Hematopoietic multipotent progenitor cell treated with erythropoietin and hydrocortisone succinate and interleukin-3 and kit ligand, for 15 days (in vitro differentiated cells): ENCODE measurements at places on chromosomes 11 and 22.

DNA sequence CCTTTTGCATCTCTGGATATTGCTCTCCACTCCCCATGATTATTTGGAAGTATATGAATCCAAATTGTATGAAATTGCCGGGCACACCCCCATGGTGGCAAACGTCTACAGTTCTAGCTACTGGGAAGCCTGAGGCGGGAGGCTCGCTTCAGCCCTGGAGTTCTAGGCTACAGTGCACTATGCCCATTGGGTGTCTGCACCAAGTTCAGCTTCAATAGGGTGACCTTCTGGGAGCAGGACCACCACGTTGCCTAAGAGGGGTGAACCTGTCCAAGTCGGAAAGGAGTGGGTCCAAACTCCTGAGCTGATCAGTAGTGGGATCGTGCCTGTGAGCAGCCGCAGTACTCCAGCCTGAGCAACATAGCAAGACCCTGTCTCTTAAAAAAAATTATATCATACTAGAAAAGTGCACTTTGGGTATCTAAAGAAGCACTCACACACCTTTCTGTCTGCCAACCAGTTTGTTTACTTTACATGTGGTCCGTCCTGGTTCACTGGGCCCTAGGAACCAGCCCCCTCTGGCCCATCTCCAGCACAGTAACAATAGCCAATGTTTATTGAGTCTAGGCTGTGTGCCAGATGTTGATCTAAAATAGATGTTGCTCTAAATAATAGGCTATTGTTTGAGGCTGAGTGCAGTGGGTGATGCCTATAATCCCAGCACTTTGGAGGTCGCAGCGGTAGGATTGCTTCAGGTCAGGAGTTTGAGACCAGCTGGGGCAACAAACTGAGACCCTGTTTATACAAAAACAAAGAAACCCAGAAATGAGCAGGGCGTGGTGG lies 16.4 kb upstream of the KAT5 start:
- no peak for DNase-seq

- no peak for DNase-seq
These were observed 7.6 kb upstream of the MCM5 start for GRCh38 chr22:35392357-35392756.

GRCh38 chr11:62105667-62106191 lies 18.1 kb upstream of the INCENP start:
- DNase-seq, result peak; percentile 20

GRCh38 chr11:93986716-93987115 lies 34.4 kb upstream of the HEPHL1 start:
- DNase-seq, result no peak

DNA sequence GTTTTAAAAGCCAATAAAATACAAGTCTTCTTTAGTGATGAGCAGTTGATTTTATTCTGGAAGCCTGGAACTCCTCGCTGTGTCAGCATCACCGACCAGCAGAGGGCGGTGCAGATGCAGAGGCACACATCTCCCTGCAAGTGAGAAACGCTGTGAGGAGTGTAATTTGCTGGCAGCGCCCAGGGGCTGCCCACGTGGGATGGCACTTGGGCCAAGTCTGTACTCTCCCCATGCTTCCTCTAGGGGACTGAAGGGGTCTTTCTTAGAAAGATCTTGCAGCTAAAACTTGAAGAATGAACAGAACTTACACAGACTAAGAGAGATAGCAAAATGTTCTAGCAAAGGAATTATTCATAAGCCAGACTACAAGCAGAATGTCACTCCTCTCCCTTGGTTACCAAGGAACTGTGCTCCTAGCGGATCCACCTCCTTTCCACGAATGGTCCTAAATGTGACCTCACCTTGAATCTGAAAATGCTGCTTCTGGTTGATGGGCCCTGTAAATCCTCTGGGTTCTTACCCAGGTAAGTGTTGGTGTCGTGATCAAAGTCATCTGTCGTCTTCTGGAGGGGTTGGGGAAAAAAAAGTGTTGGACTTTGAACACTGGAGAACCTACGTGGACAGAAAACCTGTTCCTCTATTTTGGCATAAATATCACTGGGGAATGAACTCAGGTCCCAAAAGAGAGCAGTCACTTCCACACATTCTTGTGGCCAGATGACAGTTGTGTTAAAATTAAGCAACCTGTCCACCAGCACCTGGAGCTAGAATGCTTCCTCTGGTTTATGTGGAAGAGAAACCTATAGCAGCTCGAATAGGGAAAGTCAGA lies 31.8 kb downstream of the CNTF start:
- DNase-seq, result peak; percentile 66

GRCh38 chr11:76624500-76625379 lies 45.8 kb downstream of the LRRC32 start:
- DNase-seq, result no peak

- no peak for DNase-seq
These were observed 1339.5 kb downstream of the BRD1 start for GRCh38 chr22:48488149-48488551.

DNA sequence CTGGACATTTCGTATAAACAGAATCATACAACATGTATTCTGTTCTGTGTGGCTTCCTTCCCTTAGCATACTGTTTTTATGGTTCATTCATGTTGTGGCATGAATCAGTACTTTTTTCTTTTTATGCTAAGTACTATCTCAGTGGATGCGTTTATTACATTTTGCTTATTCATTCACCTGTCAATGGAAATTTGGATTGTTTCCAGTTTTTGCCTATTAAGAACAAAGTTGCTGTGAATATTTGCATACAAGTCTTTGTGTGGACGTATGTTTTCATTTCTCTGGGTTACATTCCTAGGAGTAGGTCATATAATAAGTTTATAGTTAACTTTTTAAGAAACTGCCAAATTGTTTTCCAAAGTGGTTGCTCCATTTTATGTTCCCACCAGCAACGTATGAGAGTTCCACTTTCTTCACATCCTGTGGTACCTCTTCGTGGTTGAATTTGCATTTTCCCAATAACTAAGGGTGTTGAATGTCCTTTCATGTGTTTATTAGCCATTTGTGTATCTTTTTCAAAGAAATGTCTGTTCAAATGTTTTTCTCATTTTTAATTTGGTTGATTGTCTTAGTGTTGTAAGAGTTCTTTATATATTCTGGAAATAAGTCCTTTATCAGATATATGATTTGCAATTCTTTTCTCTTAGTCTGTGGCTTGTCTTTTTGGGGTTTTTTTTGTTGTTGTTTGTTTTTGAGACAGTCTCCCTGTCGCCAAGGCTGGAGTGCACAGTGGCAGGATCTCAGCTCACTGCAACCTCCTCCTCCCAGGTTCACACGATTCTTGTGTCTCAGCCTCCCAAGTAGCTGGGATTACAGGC lies 46.0 kb upstream of the MICAL2 start:
- DNase-seq, result no peak

DNA sequence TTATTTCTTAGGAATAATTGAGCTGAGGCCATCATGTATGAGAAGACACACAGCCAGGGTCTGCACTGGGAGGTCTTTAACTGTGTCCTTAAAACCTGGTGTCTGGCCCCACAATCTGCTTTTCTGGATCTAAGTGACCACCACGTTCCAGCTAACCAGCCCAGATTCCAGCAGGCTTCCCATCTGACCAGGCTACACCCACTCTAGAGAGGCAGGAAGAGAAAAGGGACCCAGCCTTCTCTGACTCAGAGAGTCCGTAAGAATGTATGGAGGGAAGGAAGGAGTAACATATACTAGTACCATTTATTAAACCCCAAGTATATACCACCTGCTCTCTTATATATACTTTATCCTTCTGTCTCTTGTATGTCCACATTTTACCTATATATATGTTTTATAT lies 80.1 kb downstream of the LDLRAD3 start:
- no peak for DNase-seq

DNA sequence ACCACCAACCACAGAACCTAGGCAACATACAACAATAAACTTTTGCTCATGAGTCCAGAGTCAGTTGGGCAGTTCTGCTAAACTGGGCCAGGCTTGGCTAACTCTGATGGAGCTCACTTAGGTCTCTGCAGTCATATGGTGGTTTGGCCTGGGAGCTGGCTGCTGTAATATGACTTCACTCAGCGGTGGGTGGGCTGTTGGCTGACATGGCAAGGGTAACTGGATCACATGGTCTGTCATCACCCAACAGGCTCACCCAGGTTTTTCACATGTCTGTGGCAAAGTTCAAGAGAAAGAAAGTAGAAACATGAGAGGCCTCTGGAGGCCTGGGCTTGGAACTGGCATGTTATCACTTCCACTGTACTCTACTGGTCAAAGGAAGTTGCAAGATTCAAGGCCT lies 43.2 kb upstream of the CLMP start:
- DNase-seq, result no peak

DNA sequence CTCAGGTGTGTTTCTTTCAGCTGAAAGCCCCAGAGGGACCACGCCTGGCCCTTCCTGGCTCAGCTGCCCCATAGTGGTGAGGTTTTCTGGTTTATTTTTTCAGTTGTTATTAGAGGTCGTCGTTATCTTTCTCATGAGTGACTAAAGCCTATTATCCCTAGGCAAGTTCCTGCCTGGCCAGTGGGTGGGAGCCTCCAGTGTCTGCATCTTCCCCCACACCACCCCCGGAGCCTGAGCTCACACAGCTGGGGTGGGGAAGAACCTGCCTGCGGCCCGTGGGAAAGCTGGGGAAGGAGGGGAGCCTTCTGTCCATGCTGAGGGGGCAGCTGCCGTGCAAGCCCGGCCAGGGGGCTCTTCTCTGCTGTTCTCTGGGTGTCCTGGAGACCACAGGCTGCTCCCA lies 24.3 kb upstream of the PPFIA1 start:
- no peak for DNase-seq

- DNase-seq, result no peak
These were observed 127.4 kb downstream of the SPON1 start for GRCh38 chr11:14089690-14090462.

- no peak for DNase-seq
These were observed 244.6 kb upstream of the ANO3 start for GRCh38 chr11:26087120-26087935.

DNA sequence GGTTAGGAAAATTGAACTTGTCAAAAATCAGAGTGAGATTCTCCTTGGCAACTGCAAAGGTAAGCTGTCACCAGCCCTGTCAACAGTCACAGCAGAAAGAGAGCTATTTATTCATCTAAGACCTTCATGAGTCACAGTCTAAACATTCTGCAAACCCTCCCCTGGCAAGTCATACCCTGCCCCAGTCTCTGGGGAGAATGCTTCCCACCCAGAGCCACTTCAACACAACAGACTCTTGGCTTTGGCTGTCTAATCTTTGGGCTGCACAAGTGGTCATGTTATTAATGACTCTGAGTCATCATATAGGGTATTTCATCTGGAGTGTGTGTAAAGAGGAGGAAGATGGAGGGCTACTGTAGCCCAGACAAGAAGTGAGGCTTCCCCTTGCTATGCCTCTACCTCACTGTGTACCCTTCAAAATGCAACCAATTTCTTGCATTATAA lies 153.4 kb downstream of the CCDC34 start:
- no peak for DNase-seq

GRCh38 chr11:47981667-47982404 lies 1.5 kb downstream of the PTPRJ start:
- no peak for DNase-seq

DNA sequence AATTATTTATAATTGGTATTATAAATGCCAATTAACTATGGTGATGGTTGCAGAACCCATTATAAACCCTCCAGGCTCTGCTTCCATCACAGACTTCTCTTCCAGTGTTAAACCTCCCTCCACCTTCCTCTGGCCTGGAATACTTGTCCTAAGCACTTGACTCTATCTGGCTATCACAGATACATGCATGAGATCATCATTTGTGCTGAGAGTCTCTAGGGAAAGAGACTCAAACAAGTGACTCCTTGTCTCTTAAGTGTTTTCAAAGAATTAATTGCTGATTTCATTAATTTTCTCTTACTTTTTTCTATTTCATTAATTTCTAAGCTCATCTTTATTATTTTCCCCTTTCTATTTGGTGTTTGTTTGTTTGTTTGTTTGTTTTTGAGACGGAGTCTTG lies 29.1 kb downstream of the RTL6 start:
- no peak for DNase-seq

GRCh38 chr22:41352058-41352457 lies 29.7 kb upstream of the TEF start:
- DNase-seq, result no peak

- no peak for DNase-seq
These were observed 6.0 kb downstream of the NDUFV1 start for GRCh38 chr11:67612751-67613150.

DNA sequence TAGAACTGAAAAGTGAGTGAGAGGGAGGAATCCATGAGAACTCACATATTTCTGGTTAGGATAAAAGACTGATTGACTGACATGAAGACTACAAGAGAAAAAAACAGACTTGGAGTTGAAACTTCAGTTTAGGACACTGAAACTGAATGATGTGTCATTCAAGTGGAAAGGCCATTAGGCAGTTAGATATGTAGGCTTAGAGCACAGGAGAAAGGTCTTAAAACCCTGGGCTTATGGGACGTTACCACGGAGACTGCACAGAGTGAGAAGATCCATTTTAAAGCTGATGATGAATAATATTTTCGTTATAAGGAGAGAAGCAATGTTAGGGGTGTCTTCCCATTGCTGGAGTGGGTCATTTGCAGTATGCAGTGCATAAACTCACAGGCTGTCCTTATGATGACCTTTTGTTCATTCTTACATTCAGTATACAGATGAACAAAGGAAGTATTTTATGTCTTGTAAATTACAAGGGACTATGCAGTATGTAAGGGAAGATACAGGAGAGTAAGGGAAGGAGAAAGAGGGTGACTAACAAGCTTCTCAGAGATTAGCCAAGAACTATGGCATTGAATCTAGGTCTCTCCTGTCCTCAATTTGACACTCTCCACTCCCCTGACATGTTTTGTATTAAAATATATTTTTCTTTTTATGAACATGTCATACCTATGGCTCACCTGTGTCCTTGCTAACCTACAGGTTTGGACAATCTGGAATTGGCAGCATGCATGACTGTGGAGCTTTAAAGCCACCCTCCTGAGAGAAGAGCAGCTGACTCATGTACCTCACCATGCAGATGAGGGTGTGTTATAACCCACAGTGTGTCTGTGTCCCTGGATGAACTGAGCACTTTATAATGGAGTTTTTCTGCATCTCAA lies 63.7 kb downstream of the MAML2 start:
- no peak for DNase-seq

DNA sequence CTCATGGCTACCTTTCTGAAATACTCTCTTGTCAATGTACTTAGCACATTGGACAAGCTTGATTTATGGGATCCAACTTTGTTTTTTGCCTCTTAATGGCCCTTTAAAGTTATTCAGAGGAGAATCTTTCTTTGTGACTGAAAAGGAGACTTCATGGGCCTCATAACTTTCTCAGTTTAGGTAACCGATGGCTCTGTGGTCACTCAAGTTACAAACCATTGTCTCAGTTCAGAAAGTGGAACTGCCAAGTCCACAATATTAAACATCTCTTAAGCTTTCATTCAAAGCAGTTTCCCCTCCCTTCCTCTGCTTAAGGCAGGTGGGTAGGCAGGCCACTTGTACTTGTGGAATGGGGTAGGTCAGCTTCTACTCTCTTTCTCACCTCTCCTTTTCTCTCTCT lies 12.3 kb upstream of the ARL14EP start:
- DNase-seq, result no peak

- no peak for DNase-seq
These were observed 24.0 kb downstream of the PAX6 start for GRCh38 chr11:31786996-31787685.

- DNase-seq, result no peak
These were observed at the start of gene DSCAML1 for GRCh38 chr11:117796872-117797529. Gene DSCAML1, minus strand, starts transcription at chr11:117797216. Its CDS starts 137 bp downstream, at chr11:117797079.

GRCh38 chr11:123425367-123425766 lies 4.7 kb upstream of the GRAMD1B start:
- DNase-seq, result no peak

GRCh38 chr11:70662691-70663098 lies 264.4 kb downstream of the CTTN start:
- DNase-seq, result no peak
